ENCODE measurements at places on chromosomes 4 and X. TPM values are rescaled to one million over a fixed set of nuclear protein-coding genes. Genes with fewer than 3 reads are reported as not detected.
A peak's percentile ranks its signal among the peaks of the same experiment; 100 is the strongest.

XAGE1B gene
- polyA plus RNA-seq: 0.77 TPM

HCFC1 gene
- 32.1 TPM for polyA plus RNA-seq

GRIA3 gene
- polyA plus RNA-seq: 2.6 TPM

GDPD2 gene
- 0.39 TPM for polyA plus RNA-seq

SLC16A2 gene
- 58.7 TPM for polyA plus RNA-seq

C4orf54 gene
- polyA plus RNA-seq: 77.0 TPM

GPRIN3 gene
- polyA plus RNA-seq: 4.1 TPM

DCAF8L2 gene
- not detected for polyA plus RNA-seq

FRMD7 gene
- 0.43 TPM for polyA plus RNA-seq

JADE1 gene
- polyA plus RNA-seq: 32.9 TPM

- peak; percentile 70 for DNase-seq
Measured at GRCh38 chrX:115494161-115494560, 66.8 kb upstream of the PLS3 start.

DNA sequence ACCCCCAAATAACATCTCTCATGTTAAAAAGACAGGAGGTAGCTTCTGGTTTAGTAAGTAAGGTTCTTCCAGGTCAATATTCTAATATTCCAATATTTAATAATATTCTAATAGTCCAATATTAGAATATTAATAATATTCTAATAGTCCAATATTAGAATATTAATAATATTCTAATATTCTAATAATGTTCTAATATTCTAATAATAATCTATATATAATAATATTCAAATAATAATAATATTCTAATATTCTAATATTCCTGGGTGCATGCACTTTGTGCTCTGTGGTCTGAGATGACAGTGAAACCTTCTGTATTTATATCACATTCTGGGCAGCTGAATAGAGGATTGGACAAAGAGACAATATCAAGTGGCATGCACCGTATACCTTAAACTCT lies 96.1 kb downstream of the PCDH10 start:
- DNase-seq: no peak

- peak; percentile 92 for DNase-seq
Measured at GRCh38 chr4:145234091-145234706, 53.8 kb upstream of the OTUD4 start.

- no peak for DNase-seq
Measured at GRCh38 chr4:20272411-20272872, 20.7 kb downstream of the SLIT2 start.

DNA sequence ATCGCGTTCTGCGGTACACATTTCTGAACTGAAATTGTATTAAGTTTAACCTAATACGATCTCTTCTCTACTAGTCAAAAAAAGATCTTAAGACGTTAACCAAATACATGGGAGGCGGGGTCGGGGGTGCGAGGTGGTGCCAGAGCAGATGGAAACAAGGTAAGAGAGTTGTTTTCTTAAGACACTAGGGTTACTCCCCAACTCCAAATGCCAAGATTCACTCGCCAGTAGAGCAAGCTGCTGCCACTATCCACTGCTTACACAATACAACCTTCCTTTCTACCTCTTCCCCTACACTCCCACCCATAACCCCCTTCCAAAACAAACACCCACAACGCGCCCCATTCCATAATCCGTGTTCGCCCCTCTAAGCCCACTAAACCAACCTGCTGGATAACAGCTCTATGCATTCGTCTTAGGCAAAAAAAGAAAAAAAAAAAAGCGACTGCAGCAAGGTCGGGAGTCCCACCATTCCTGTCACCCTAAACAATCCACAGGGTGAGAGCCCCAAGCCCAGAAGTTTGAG lies 1.3 kb downstream of the LCORL start:
- no peak for DNase-seq

GRCh38 chr4:184514121-184514988 lies 40.0 kb upstream of the IRF2 start:
- peak; percentile 48 for DNase-seq

DNA sequence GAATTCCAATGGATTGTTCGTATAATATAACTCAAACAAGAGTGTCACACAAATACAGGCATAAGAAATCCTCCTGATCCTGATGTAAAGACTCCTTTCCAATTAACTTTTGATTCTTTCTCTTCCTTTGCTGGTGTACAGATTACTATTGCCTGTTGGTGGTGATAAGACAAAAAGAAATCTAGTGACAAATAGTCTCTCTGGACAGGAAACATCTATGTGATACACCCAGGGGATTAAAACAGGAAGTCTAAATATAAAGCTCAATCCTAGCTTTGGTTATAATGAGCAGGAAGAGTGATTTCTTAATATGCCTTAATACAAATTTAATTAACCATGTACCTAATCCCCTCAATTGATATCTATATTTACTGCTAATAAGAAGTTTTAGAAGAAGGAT lies 45.1 kb downstream of the ARHGEF6 start:
- no peak for DNase-seq

- no peak for DNase-seq
Measured at GRCh38 chr4:17635056-17635455, 20.6 kb downstream of the MED28 start.

- DNase-seq: no peak
Measured at GRCh38 chrX:19720661-19721060, 166.7 kb downstream of the SH3KBP1 start.

- no peak for DNase-seq
Measured at GRCh38 chrX:38318196-38318595, 9.1 kb downstream of the RPGR start.

- DNase-seq: no peak
Measured at GRCh38 chr4:2742823-2743517, 13.2 kb downstream of the TNIP2 start.

- no peak for DNase-seq
Measured at GRCh38 chrX:40875476-40875875, 140.1 kb upstream of the MED14 start.

DNA sequence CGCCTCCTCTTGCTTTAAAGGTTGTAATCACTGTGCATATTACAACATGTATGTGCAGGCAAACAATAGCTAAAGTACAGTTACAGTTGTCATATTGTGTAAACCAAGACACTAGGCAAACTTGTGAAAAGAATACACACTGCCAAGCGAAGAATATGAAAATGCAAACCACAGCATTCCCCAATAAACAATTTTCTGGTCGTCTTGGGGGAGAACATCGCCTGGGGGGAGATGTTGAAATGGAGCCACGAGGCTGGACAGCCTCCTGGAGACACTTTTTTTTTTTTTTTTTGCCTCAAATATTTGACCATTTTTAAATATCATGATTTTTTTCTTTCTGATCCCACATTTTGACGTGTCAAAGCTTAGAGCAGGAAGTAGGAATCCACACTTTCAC lies 51.7 kb upstream of the PDLIM3 start:
- no peak for DNase-seq

- DNase-seq: no peak
Measured at GRCh38 chrX:44952329-44953027, 79.5 kb downstream of the KDM6A start.

GRCh38 chr4:126495163-126495752 lies 1137.5 kb upstream of the INTU start:
- DNase-seq: no peak

DNA sequence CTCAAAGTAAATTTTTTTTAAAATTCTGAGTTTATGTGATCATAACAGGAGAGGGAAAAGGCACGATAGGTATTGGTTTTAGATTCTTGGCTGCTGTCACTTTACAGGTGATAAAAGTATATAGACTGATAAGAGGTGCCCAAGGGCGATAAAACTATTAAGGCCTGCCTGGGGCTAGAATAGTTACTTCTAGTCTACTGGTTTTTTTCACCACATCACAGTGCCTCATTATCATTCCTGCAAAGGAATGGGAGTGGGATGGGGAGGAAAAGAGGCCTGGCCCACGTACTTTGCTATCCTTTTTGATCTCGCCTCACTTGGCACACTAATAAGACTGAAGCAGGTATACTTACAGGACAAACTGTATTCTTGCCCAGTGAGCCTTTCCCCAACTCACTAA lies 46.6 kb downstream of the CXorf58 start:
- no peak for DNase-seq

GRCh38 chr4:142307857-142308256 lies 538.2 kb downstream of the INPP4B start:
- peak; percentile 46 for DNase-seq

DNA sequence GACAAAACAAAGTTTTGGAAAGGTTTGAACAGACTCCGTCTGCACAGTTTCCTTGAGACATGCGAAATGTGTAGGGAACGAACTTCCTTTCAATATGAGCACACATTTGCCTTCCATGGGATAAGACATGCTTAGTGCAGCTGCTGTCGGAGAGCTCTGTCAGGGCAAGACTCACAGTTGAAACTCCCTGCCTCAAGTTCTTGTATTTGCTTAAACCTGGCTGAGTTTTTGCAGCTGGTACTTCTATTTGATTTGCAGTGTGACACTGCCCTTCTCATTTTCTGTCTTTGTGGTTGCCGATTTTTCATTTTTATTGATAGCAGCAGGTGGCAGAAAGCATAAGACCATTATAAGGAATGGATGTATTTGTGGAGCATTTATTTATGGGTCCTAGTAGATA lies 18.2 kb upstream of the RHOH start:
- DNase-seq: peak; percentile 13

- DNase-seq: no peak
Measured at GRCh38 chrX:134569306-134569705, 89.0 kb downstream of the PLAC1 start.

DNA sequence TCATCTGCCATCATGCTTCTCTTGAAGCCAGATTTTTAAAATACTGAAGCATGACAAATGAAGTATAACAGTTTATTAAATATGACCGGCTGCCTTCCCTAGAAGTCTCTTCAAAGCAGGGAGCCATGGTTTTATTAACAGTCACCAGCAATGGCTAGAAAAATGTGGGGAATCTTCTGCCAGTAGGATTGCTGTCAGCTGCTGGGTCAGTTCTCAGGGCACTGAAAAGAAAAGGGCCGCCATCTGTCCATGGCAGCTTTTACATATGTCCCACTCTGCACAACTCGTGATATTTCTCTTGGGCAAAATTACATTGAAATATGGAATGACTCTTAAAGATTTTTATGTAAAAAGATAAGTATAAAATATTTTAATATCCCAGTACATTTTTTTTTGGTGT lies 2.8 kb downstream of the CCNG2 start:
- no peak for DNase-seq

DNA sequence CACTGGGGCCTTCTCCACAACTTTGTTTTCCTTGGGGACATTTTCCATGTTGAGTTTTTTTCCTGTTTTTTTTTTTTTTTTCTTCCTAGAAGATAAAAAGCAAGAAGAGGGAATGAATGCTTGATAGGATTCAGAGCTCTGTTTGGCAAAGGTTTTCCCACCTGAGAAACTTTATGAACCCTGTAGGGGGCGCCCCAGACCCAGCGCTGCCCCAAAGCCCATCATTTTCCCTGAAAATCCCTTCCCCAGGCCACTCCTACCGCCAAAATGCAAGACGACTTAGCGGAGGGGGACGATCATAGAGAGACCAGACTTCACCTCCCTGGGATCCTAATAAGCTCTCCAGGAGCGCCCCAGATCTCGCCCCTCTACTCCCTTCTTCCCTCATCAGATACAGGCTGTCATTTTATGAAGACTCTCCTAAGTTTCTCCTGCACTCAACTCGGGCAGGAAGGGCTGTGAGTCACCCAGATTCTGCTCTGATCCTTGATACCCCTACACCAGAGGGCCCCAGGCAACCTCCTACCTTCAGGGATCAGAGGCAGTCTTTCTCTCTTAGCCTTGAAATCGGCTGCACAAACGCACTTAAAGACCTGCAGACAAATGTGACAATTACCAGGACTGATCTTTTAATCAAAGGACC lies 1.4 kb downstream of the BEX5 start:
- no peak for DNase-seq

- DNase-seq: no peak
Measured at GRCh38 chr4:184792950-184793555, 32.7 kb downstream of the ACSL1 start.

DNA sequence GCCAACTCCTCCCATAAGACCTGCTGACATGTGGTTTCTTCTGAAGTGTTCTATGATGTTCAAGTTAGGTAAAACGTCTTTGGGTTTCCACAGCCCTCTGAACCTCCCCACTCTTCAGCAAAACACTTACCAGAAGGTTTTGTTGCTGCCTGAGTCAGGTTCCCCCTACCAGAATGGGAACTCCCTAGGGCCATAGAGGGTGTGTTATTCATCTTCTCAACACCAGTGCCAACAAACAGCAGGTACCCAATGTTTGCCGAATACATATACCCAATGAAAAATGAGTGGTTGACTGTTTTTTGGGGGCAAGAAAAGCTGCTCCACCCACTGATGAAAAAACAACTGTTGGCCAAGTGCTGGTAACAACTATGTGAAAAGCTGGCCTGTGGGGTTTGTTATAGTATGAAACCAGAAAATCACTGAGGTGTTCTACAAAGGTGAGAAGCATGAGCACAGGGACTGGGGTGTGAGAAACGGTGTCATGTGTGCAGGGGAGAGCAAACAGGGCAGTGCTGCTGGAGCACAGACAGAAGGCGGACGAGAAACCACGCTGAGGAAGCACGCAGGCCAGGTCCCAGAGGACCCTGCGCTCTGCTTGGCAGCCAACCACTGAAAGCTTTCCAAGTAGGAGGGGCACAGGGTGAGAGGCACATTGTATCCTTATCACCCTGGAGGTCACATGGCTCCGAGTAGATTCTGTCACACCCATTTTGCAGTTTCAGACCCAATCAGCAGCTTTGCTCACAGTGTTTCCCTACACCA lies 28.8 kb downstream of the ATP8A1 start:
- DNase-seq: no peak
